T47D (cell line): ENCODE measurements at places on chromosomes 4 and X.

DNA sequence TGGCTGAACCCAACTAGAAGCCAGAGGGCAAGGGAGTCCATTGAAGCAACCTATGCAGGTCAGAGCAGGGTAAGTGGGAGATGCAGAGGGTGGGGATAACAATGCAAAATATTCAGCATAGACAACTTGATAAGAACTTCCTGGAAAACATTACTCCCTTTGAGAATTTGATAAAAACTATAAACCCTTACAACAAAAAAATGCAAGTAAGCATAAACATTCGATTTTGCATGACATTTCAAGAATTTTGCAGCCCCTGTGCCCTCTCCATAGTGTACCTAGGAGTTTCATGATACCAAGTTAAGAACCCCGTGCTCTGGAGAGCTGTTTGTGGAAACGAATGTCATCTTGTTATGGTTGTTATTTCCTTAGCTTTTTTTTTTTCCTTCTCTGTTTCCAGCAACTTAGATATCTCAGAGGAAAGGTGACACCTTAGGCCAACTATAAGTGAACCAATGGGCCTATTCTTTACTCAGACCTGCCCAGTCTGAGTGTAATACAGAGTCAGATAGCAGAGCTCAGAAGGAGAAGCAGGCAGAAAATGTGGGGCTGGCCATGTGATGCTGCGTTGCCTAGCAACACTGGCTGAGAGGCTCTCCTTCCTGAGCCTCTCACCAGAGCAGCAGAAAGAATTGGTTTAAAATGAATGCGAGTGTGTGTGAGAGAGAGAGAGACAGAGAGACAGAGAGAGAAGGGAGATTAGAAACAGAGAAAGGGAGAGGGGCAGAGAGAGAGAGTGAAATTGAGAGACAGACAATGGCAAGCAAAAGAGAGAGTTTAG is 36.7 kb upstream of the GABRQ start:
- DNase-seq = no peak

DNA sequence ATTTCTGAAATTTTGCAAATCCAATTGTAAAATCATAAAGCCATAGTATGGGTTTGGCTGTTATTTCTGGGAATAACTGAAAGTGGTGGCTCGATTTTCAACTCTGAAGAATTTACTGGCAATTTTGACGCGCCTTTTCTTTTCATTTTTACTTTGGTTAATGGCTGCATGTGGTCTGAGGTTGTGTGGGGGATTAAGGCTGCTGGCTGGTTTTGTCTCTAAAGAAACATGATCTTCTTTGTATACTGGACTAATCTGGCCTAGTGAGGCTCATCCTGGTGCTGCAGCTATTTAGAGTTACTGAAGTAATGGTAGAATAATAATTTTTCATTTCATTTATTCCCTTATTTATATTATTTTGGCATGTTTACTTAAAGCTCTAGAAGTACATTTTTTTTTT is 164.0 kb downstream of the RNF150 start:
- no peak for DNase-seq

DNA sequence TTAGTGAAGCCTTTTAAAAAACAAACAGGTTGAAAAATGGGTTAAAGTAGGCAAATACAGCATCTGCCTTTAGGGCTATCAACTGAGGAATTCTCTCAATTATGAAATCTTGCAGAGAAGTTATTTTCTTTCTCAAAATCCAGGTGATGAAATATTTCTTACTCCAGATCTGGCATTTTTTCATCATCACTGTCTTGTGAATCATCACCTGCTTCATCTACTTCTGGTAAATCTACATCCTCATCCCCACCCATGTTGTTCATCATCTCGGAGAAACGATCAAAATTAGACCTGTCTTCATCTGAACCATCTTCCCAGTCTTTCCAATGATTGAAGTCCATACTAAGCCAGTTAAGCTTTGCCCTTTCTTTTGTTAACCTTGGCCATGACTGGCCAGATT is 33.3 kb upstream of the HPF1 start:
- DNase-seq = no peak

- no peak for DNase-seq
These were observed 85.2 kb downstream of the SCLT1 start for GRCh38 chr4:129008096-129008495.

GRCh38 chrX:68354879-68355628 is 78.2 kb downstream of the OPHN1 start:
- no peak for DNase-seq

GRCh38 chr4:127148165-127148564 is 484.6 kb upstream of the INTU start:
- no peak for DNase-seq
